ENCODE measurements at places on chromosomes 3 and 15.

- no peak for DNase-seq
Observed at GRCh38 chr3:106728315-106729098, 648.7 kb upstream of the CCDC54 start.

DNA sequence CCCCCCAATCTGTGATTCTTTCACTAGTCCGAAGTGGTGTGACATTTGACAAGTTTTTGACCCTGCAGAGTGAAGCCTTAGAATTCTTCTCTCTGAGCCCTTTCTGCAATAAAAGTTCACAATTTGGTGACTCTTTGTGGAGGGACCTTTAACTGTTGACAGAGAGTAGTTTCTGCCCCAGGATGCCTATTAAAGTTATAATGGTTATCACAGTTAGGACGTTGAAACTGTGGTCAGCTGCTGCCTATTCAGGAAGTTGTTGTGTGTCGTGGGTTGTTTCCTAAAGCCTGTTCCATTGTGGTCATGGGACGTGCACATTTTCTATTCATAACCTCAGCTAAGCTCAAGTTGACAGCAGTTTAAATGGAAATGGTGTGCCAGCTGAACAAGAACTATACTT, 274.5 kb downstream of the NEK10 start:
- no peak for DNase-seq

DNA sequence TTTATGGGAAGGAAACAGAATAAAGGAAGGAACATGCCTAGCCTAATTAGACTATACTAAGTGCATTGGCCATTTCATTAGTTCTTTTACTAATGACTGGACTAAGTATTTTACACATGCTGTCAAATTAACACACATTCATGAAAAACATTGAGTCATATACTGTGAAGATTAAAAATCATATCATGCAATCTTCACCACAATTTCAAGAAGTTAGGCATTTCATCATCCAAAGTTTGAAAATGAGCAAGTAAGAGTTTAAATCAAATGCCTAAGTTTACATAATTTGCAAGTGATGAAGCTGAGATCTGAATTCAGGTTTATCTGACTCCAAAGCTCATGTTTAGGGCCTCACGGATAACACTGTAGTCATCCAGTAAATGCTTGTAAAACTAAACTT, 601.0 kb downstream of the PDCD6IP start:
- DNase-seq, result no peak

- no peak for DNase-seq
Observed at GRCh38 chr3:189144645-189145044, 27.1 kb upstream of the TPRG1 start.

- no peak for DNase-seq
Observed at GRCh38 chr15:48722764-48723661, 77.5 kb upstream of the FBN1 start.

- DNase-seq, result no peak
Observed at GRCh38 chr3:184760337-184761074, 48.6 kb upstream of the MAGEF1 start.

DNA sequence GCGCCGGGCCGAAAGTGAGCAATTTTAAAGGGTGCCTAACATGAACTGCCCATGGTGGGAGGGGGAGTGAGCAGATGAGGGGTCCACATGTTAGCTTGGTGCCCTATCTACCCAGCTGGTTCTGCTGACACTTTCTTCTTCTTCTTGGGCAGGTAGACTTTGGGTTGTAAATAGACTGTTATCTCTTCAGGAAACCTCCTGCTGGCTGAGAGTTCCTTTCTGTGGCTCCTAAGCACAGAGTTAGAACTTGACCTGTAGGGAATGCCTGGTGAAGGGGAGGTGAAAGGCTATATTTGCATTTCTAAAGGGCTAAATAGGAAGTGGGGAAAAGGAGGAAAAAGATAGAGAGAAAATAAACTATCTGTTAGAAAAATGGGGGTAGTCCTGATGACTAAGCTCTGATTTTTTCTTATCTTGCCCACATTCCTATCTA, 521.4 kb upstream of the TGFBR2 start:
- no peak for DNase-seq

DNA sequence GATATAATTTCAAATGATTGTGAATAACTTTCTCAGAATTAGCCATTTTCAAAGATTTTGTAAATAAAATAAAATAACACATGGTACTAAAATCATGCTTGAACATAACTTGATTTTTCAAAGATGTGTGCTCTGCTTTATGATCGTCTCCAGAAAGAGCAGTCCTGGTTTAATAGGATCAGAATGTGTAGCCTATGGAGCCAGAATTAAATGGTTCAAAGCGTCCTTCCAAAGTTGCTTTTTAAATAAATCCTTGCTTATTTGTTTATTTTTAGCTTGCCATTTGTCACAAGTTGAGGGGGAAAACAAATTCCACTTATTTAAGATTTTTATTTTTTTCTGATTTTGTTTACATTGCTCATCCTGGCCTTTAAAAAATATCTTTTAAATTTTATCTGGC, 123.7 kb upstream of the SPRED1 start:
- no peak for DNase-seq

- DNase-seq, result no peak
Observed at GRCh38 chr15:87614704-87615103, 641.8 kb downstream of the NTRK3 start.

GRCh38 chr15:66761726-66762595, 59.9 kb downstream of the SMAD6 start:
- no peak for DNase-seq

- no peak for DNase-seq
Observed at GRCh38 chr15:33699691-33700447, 268.4 kb upstream of the CHRM5 start.

DNA sequence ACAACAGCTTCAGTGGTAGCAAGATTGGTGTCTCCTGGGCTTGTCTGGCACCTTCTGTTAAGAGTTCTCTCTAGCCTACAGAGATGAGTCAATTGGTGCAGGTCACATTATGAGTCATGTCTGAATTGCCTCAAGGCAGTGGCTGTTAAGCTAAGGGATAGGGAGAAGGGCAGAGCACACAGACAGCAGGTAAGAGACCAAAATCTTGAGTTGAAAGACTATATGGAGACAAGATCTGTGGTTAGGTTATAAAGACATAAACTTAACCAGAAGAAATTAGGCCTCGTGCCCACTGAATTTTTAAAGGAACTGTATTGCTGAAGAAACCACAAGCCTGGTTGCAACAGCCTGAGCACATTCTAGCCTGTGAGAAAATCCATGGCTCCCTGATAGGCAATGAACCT, 19.2 kb upstream of the KPNA1 start:
- DNase-seq, result peak; percentile 51

GRCh38 chr3:77868725-77869124, 828.8 kb downstream of the ROBO2 start:
- DNase-seq, result no peak

- DNase-seq, result no peak
Observed at GRCh38 chr3:19543212-19543841, 390.7 kb downstream of the EFHB start.

GRCh38 chr3:177824841-177825240, 627.6 kb upstream of the TBL1XR1 start:
- DNase-seq, result no peak

DNA sequence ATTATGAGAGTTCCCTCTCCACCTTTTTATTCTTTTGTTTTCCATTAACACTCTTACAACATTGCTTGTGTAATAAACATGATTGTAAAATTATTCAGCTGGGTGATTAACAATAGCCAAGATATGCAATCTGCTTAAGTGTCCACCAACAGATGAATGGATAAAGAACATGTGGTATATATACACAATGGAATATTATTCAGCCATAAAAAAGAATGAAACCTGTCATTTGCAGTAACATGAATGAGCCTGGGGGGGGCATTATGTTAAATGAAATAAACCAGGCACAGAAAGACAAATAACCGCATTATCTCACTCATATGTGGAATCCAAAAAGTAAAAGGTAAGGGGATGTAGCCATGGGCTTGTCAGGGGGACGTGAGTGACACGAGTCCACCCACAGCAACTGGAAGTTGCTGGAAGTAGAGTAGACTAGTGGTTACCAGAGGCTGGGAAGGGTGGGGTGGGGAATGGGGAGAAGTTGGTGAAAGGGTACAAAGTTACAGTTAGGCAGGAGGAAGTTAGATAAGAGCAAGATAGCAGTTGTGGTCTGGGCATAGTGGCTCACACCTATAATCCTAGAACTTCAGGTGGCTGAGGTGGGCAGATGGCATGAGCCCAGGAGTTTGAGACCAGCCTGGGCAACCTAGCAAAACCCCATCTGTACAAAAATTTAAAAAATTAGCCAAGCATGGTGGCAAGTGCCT, 28.7 kb upstream of the CD47 start:
- DNase-seq, result no peak

DNA sequence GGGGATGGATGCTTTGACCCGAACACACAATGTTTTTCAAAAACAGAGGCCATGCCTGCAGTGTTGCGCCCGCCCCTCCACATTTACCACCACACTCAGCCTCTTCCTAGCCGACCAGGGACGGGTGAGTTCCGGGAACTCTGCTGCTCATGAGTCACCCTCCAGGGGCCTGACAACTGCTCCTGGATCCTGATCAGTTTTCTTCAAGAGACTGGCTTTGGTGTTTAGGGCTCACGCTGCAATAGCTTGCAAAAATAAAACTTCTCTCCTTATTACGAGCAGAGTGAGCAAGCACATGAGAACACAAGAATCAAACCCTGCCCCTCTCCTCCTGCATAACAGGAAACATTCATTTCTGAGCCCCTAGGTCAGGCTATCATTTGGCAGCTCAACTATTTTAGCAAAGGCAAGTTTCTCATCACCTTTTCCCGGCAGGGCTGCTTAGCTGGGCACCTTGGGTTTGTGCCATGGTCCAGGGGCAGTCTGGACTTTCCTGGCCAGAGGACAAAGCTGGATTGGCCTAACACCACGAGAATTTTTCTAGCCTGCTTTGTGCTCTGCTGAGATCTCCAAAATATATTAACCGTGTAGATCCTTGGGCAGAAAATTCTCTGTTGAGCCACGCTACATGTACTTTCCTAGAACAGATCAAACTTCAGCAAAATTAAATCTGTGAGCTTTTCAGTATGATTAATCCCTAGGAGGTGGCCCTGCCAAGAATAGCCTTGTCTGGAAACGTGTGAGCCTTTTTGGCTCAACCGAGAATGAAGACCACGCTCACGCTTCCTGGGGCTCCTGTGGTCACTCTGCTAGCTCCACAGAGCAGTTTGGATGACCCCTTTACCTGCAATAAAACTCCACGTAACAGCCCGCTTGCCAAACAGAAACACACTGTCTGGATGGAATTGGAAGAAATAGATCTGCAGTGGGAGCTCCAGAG, 52.7 kb upstream of the SPATA12 start:
- no peak for DNase-seq

DNA sequence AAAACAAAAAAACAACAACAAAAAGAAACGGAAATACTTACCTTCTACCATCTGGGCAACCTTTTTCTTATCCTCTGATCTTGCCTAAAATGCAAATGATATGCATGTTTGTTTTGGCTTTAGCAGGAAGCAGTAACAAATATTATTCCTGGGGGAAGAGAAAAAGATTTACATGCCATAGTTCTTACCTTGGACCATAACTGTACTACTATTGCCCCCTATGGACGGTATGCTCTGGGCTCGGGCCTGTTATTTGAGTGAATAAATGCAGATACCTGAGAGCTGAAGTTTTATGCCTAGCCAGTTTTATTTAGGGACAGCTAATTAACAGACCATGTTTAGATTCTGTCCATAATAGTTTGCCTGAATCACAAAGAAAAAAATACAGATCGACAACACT, 12.6 kb upstream of the STARD5 start:
- no peak for DNase-seq

DNA sequence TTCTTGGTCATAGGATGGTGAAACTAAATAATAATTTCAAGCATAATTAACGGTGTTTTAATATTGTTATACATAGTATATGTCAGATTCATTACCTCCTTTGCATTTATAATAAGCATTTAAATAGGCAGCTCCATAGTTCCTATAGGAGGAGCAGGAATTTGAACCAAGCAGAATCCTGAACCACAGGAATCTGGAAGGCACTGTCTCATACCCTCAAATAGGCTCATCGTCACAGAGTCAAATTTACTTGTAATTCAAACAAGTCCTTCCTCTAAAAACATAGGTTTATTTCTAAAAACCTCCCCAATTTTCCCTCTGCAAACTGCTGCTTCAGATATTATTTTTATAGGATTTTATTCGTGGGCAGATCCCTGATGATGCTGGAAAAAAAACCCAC, 376.3 kb upstream of the ARHGEF26 start:
- no peak for DNase-seq

DNA sequence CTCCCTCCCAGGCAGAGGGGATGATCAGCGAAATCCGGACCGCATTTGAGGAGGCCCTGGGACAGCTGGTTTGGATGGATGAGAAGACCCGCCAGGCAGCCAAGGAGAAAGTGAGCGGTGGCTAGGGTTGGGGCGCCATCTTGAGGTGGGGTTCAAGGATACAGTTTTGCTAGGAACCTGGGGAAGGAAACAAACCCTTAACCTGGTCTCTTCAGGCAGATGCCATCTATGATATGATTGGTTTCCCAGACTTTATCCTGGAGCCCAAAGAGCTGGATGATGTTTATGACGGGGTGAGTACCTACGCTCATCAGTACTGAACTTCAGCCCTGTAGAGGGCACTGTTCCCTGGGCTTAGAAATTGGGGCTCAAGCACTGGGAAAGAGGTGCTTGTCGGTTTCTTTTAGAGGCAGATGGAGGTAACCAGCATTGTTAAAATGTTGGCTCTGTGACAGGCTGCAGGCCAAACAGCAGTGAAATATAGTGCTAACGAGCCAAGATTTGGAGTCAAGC, 9.6 kb upstream of the PSMD2 start:
- peak; percentile 60 for DNase-seq

DNA sequence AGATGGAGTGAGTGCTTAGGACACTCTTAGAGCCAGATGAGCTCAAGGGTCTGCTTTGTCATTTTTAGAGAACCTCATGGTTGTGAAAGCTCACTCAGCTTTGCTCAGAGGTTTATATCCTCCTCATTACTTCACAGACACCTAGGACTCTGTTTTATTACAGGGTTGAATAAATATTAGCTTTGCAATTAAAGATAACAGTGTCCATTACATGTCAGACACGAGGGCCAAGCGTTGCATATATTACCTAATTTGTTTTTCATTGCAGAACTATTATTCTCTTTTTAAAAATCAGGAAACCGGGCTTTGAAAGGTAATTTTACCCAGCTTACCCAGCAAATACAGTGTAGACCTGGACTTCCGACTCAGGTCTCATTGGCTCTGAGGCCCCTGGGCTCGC, 16.1 kb downstream of the MAP6D1 start:
- DNase-seq, result no peak

- no peak for DNase-seq
Observed at GRCh38 chr3:157275832-157276231, 115.9 kb upstream of the CCNL1 start.

GRCh38 chr3:170689893-170690660, 104.2 kb upstream of the SLC7A14 start:
- peak; percentile 8 for DNase-seq

- DNase-seq, result no peak
Observed at GRCh38 chr3:148187296-148187695, 510.4 kb upstream of the AGTR1 start.

DNA sequence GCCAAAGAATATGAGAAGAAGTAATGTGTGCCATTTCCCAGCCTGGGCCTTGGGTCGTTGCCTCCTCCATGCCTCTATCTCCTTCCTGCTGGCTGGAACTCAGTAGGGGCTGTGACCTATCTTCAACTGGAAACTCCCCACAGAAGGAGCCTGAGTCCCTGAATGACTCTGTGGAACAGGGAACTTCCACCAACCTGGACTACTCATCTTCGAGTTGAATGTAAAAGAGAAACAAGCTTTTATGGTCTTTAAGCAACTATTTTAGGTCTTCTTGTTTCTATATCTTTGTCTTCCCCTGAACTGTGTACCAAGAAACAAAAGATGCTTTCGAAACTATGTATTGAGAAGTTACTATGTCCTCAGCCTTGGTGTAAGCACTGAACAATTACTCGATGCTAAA, 355.3 kb upstream of the NR2F2 start:
- no peak for DNase-seq

- DNase-seq, result no peak
Observed at GRCh38 chr3:148998715-148999423, 7.5 kb downstream of the GYG1 start.
